ENCODE measurements at places on chromosomes 3 and 15.

DNA sequence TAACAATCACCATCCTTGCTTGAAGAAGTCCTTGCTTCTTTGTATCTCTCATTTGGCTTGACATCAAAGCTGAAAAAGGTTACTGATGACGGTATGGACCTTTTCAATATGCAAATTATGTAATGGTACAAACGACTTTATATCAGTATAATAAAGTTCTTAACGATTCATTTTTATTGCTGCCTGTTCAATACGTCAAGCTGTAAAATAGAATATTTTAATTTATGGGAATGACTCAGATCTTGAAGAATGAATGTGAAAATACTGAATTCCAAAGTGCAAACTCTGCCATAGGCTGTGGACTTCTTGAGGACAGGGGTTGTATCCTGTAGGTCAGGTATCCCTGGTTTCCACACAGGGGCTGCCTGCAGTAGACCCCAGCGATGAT is 156.2 kb downstream of the PLCL2 start:
- no peak for DNase-seq

DNA sequence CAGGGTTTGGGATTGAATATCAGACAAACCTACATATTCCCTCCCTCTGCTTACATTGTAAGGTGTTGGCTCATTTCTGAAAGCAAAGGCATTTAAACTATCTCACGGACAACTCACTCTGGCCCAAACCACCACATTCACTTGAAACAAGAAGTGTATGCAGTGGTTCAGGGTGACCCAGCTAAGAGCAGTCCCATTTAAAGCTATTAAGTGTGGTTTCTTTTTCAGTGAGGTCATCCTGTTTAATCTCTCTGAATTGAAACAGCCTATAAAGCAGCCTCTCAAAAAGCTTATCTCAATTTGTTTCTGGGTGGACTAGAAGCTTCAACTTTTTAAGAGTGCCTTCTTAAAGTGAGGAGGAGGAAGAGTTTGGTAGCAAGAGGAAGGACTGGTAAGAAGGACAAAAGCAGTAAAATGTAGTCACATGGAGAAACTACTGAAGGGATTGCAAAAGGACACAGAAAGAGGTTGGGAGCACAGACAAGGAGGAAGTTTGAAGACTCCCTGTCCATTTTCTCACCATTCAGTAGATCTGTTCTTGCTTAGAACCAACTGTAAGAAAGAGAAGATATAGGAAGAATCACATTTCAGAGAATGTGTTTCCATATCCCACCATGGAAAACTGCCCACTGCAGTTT is 151.6 kb downstream of the TMCO5A start:
- DNase-seq, result no peak

- peak; percentile 10 for DNase-seq
Observed at GRCh38 chr3:99505646-99506269, 132.6 kb upstream of the COL8A1 start.

GRCh38 chr15:84764989-84765388 is 16.6 kb downstream of the ZNF592 start:
- no peak for DNase-seq

DNA sequence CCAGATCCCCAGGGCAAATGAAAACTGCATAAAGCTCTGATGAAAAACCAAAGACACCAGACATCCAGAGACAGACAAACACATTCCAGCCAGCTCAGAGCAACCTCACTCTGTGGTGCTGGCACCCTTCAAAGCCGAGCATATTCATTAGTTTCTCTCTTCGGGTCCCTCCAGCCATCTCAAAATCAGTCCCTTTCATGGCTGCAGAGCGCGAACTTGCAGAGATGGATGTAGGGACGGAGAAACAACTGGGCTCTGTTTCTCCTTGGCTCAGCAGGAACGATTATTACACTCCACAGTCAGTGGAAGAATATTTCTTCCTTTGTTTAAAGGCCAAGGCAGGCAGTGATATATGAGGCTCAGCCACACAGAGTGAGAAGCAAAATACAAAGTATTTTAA is 50.4 kb upstream of the SYN2 start:
- no peak for DNase-seq

- DNase-seq, result no peak
Observed at GRCh38 chr3:51969841-51970240, 2.6 kb upstream of the PCBP4 start.

DNA sequence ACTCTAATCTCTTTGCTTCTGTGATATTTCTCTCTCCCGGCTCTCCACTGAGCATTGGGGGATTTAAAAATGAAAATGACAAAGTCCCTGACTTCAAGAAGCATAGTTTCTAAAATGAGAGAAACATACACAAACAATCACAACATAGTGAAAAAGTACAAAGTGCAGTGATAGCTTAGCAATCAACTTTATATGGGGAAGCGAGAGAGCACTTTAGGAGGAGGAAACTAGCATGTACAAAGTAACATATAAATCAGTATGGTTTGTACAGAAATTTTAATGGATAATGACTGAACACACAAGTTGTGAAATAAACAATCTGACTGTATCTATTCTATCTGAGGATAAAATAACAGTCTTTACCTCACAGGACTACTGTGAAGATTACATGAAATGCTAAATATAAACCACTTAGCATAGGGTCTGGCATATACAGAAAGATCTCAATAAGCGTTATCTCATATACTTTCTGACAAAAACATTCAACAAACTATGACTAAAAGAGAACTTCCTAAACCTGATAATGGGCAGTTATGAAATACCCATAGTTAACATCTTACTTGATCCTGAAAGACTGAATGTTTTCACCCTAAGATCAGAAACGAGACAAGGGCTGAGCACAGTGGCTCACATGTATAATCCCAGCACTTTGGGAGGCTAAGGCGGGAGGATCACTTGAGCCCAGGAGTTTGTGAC is 61.2 kb downstream of the PEAK1 start:
- no peak for DNase-seq

DNA sequence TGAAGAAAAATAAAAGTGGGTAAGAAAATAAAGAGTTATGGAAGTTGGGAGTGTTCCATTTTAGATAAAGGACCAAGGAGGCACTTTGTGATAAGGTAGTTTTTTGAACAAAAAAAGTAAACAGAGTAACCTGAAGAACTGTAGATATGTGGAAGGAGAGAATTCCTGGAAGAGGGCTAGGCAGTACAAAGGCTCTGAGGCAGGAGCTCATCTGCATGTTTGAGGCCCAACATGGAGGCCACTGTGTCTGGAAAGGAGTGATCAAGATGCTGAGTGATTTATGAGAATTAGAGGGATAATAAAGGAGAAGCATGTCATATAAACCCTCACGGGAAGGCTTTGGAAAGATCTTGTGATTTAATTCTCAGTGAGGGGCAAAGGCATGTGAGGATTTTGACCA is 126.5 kb downstream of the DTWD1 start:
- no peak for DNase-seq

GRCh38 chr3:48403533-48404439 is 26.1 kb downstream of the PLXNB1 start:
- DNase-seq, result no peak
